ENCODE measurements at places on chromosomes 3 and 15.

DNA sequence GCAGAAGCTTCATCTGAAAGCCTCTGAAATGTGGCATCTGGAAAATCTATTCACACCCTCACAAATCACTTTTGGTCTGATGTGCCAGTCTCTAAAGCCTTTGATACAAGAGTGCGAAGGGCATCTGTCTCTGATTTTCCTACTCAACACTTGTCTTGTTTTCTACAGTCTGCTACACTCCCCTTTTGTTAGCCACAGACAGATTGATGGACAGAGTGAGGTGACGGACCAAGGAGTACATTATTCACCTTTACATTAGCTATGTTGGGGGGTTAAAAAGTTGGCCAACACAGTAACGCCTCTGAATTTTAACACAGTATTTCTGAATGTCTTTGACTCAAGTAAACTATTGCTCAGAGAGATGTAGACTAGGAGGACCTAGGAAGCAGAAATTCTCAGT is 63.1 kb downstream of the TNIK start:
- DNase-seq = no peak

GRCh38 chr15:82831894-82832600 is 22.6 kb downstream of the WHAMM start:
- DNase-seq = no peak

DNA sequence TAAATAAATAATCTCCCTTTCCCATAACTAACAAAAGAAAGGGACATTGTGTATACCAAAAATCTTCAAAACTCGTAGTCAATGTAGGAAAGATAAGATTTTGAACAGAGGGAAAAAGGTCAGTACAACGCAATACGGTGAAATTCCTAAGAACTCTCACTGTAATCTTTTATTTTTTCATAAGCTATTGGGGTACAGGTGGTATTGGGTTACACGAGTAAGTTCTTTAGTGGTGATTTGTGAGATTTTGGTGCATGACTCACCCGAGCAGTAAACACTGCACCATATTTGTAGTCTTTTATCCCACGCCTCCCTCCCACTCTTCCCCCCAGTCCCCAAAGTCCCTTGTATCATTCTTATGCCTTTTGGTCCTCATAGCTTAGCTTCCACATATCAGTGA is 718.0 kb downstream of the TBL1XR1 start:
- DNase-seq = no peak

DNA sequence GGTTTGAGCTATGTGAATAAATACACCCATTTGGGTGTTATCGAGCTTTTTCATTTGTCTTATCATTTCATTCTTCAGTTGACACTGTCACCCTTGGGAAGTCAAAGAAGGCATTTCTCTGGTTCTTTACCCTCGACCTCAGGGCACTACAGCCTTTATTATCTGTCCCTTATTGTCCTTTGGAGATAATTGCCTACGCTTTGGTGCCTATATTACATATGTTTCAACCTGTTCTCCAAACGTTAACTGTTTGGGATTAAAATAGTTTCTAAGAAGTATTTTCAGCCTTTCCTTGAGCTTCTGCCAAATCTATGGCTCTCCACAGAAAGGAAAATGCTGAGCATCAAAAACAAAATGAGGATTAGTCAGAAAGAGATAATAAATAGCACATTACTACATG is 395.4 kb upstream of the ADAMTS9 start:
- no peak for DNase-seq

DNA sequence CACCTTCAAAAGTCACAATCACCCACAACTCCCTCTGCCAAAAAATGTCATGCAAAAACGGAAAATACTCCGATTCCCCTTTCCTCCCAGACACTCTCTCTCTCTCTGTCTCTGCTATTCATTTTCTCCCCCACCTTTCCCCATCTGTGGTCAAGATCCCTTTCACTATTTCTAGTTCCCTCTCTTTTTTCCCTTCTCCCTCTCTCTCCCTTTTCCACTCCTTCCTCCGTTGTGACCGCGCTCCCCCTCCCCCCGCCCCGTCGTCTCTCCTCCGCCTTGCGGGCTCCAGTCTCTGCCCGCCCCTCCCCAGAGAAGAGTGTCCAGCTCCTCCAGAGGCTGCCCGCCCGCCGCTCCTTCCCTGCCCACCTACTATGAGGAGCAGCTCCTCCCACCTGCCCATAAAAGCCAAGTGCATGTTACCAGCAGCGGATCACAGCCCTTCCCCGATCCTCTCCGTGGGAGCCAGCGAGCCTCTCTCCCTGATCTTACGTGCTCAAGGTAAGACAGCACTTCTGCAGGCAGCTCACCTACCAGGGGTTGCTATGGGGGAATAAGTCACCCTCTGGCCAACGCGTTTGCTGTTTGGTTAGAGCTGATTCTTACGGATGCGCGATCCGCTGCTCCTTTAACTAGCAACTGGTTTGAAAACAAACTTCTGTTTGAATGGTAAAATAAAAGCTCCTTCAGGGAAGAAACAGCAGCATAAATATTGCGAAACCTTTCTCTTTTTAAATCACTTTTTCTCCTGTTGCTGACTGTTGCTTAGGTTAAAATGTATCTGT is at the start of gene COL8A1:
TSS of gene COL8A1 (plus strand) at position 428 of the 782 bp plus-strand sequence. CDS start 152,089 bp downstream, outside the sequence.
- no peak for DNase-seq

DNA sequence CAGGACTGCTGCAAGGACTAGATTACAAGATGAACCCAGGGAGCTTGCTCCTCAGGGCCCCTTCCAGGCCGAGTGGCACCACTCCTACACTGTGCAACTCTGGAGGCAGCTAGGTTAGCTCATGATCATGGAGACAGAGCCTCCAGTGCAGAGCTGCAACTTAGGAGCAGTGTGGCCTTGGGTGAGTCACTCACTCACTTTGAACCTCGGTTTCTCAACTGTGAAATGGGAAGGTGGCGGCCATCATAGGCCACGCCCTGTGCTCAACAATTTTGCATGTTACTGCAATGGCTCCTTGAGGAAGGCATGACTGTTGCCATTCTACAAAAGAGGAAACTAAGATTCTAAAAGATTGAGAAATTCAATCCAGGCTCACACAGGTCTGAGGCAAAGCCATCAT is 11.2 kb upstream of the CXCR6 start:
- no peak for DNase-seq

DNA sequence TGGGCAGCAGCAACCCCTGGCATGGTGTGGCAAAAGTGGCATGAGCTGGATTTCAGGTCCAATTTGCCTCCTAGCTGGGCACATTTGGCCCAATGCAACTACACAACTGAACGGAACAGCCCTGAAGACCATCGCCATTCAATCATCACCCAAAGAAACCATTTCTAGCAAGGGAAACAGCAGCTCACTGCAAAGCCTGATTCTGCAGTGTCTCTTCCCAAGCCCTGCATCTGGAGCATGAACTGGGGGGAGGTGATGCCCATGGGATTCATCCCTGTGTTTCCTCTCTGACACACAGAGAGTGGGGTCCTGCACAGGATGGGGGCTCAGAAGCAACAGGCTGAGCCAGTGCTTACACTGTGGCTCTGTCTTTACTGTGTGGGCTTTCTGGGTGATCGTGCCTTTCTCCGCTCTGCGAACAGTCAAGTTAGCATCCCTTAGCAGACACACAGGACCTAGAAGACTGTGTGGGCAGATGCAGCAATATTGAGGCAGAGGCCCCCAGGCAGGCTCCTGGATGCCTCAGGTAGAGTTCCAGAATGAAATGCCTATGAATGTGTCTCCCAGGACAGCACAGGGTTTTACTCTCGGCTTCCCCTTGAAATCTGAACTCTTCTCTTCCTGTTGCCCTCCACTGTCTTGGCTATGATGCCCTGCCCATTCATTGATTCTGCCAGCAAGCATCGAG is 91.1 kb upstream of the ALDH1A3 start:
- DNase-seq = no peak

DNA sequence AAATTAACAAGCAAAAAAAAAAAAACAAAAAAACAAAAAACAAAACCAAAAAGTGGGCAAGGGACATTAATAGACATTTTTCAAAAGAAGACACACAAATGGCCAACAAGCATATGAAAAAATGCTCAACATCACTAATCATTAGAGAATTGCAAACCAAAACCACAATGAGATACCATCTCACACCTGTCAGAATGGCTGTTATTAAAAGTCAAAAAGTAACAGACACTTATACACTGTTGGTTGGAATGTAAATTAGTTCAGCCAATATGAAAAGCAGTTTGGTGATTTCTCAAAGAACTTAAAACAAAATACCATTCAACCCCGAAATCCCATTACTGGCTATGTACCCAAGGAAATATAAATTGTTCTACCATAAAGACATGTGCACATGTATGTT is 222.4 kb upstream of the CD96 start:
- DNase-seq = no peak

GRCh38 chr15:101539930-101540329 is 50.4 kb upstream of the PCSK6 start:
- no peak for DNase-seq

DNA sequence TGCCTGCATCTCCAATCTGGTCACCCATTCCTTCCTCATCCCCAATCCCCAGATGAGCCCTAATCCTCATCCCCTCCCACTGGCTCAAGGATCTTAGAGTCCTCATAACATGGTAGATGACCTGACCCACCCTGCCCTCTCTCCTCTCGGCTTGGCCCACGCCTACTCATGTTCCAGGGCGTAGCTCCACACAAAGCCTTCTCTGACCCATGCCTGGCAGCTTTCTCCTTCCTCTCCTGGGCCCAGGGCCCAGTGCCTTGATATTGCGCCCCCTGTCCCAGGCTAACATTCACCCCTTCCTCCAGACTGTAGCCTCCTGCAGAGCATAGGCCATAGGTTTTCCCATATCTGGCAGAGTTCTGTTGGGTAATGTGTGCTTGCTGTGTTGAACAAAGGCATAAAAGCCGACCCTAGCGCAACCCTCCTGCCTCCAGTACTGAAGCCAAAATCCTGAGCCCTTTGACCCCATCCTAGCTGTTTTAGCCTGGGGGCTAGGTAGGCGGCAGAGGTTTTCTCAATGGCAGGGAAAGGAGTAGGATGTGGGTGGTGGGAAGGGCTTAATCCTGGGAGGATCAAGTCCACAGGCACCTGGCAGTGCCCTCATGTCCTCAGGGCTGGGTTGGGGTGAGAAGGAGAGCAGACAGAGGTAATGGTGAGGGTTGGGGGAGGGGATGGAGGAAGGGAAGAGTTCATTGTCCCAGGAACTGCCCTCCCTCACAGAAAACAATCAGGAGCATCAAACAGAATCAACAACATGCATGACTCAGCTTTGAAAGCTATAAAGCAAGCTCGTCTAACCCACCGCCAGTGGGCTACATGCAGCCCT is 35.5 kb downstream of the MESD start:
- DNase-seq = no peak

- no peak for DNase-seq
These were observed 34.5 kb upstream of the AP4E1 start for GRCh38 chr15:50873935-50874361.

- no peak for DNase-seq
These were observed 159.0 kb upstream of the TSC22D2 start for GRCh38 chr3:150248888-150249681.

DNA sequence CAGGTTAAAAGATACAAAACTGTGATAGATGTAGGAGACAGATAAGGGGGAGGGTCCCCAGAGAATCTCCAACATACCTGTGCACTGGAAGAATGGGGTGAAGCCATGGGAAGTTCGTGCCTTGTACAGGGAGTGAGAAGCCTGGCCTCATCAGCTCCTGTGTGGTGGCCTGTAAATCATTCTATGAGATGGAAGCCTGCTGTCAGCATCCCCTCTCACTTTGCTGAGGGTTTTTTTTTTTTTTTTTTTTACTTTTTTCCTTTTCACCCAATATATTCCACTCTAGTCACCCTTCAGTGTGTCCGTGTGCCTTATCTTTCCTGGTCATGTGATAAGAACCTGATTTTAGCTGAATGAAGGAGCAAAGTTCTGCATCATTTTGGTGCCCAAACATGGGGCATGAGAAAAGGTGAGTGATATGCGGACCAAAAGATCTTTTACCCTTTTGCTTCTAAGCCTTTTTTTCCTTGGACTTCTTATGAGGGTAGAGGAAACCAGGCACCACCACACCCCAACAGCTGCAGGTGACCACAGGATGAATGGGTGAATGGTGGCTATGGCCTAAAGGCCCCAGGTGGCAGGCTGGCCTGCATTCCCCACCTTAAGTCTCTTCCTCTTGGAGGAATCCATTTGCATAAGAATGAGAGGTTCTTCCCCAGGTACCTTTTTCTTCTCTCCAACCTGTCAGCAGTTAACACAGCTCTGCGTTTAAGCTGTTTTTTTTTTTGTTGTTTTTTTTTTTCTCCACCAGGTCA is 1345.0 kb downstream of the NSUN3 start:
- DNase-seq = no peak

GRCh38 chr3:109336291-109336861 is 970 bp downstream of the DPPA4 start:
- no peak for DNase-seq

DNA sequence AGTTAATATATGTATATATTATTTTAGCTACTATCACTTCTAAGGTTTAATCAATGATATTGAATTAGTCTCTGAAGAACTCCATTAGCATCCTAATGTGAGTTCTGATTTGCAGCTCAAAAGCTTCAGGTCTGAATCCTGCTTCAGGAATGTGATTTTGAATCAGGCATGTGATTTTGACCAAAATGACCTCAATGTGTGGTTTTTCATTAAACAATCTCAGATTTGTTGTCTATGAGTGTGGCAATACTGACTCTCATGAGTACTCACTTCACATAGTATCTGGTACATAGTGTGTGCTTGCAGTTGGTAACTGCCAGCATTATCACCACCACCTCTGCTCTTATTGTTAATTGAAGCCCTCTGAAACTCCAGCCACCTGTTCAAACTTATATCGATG is 251.0 kb downstream of the KCNH8 start:
- DNase-seq = no peak

DNA sequence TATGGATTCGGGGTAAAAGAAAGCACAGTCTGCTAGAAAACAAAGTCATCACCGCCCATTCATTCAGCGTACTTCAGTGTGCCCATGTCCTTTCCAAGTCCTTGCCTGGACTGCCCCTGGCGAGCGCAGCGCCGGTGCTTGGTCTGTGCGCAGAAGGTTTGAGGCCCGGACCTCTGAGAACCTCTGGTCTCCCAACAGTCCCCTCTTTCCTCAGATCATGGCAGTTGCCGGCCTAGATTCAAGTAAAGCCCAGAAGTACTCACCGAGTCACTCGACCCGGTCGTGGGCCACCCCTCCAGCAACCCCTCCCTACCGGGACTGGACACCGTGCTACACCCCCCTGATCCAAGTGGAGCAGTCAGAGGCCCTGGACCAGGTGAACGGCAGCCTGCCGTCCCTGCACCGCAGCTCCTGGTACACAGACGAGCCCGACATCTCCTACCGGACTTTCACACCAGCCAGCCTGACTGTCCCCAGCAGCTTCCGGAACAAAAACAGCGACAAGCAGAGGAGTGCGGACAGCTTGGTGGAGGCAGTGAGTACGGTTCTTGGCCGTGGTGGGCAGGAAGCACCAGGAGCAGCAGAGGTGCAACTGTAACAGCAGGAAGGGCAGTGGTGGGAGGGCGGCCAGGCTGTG is 36.3 kb downstream of the CHDH start:
- no peak for DNase-seq

DNA sequence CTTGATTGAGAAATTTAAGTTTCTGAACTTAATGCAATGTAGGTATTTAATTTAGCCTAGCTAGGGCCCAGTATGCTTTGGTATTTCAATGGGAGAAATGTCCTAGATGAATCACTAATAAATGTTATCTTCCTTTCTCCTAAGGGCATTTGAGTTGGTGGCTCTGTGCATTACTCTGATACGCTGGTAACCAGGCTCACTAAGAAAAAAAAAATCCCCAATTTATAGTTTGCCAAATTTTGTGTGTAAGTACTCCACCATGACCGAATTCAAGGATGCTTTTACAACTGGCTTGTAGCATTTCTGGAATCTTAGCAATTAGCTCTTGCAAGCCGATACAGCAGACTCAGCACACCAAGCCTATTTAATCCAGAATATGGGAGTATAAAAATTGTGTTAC is 94.6 kb upstream of the LPP start:
- DNase-seq = no peak

GRCh38 chr15:53811530-53811929 is 52.1 kb upstream of the WDR72 start:
- DNase-seq = no peak

GRCh38 chr15:40449275-40449674 is 8.5 kb downstream of the BAHD1 start:
- no peak for DNase-seq

Measured in CD4-positive, alpha-beta T cell treated with Interleukin-15 for 4 hours (primary cell).